Amniotic epithelial cell (primary cell): ENCODE measurements at places on chromosomes 6 and 20.

DNA sequence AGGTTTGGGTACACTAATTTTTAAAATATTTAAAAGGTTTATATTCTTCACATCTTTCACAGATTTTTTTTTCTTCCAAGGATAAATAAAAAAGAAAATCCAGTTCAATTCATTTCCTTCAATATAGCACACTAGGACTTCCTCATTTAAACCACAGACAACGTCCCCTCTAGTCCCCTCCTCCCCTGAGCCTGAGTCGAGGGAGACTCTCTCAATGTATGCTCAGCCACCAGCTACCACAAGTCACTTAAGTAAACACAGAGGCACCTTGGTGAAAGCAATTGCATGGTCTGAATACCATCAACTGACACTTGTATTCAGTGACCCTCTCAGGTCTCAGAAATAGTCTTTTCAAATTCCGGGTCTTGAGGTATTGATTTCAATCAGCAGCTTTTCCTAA is 88.6 kb downstream of the SIM1 start:
- no peak for DNase-seq

DNA sequence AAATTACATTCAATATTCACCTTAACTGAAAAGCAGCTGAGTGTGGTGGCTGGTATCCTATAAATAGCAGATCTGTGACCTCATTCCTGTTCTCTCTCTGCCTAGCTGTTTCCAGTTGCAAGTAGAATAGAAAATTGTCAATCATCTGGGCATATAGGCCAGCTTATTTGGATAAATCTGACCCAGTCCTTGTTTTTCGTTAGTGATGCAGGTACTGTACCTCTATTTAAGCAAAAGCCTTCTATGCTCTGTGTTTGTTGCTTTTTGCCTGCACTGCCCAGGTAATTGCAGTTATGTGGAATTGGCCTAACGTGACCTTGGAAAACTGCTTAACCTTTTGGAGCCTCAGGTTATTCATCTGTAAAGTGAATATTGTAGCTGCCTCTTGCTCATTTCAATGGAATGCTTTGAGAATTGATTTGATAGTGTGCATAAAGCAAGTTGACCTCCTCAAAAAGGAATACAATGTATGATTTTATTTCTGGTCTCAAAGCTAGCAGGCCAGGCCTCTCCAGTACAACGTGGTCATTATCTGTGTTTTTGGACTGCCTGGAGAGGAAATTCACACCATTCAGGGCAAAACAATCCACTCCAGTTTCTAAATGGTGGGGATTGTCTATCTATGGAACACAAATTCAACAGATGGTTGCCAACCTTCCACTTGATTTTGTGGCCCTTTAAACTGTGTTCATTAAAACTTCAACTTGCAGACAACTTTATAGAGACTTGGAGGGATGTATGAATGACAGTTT is 508.7 kb upstream of the CITED2 start:
- DNase-seq: peak; percentile 45

GRCh38 chr20:905396-905961 is 10.7 kb downstream of the ANGPT4 start:
- no peak for DNase-seq

- peak; percentile 37 for DNase-seq
Observed at GRCh38 chr6:4776493-4777393, 539 bp downstream of the CDYL start.
